ENCODE measurements at places on chromosomes 6 and 20.

- DNase-seq, result no peak
Measured at GRCh38 chr6:162688751-162689345, 38.7 kb downstream of the PRKN start.

- DNase-seq, result no peak
Measured at GRCh38 chr6:95572098-95572497, 5.2 kb upstream of the MANEA start.

GRCh38 chr6:80227545-80228105, 121.2 kb downstream of the BCKDHB start:
- DNase-seq, result no peak

- DNase-seq, result no peak
Measured at GRCh38 chr6:6688283-6688682, 99.8 kb downstream of the LY86 start.

DNA sequence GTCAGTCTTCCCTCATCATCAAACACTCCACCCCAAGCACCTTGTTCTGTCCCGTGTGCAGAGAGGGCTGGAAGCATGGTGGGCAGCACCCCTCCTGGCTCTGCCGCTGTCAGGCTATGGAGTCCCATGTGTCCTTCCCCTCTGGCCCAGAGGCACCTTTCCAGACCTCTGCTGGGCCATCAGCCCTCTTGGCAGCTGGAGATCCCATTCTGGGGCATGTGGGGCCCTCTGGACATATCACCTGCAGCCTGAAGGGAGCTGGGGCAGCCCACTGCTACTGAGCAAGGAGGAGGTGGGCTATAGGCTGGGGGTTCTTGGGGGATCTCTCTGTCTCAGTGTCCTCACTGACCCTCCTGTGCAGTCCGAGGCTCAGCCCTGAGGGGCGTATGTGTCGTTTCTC, 42.2 kb downstream of the SUN5 start:
- DNase-seq, result no peak

DNA sequence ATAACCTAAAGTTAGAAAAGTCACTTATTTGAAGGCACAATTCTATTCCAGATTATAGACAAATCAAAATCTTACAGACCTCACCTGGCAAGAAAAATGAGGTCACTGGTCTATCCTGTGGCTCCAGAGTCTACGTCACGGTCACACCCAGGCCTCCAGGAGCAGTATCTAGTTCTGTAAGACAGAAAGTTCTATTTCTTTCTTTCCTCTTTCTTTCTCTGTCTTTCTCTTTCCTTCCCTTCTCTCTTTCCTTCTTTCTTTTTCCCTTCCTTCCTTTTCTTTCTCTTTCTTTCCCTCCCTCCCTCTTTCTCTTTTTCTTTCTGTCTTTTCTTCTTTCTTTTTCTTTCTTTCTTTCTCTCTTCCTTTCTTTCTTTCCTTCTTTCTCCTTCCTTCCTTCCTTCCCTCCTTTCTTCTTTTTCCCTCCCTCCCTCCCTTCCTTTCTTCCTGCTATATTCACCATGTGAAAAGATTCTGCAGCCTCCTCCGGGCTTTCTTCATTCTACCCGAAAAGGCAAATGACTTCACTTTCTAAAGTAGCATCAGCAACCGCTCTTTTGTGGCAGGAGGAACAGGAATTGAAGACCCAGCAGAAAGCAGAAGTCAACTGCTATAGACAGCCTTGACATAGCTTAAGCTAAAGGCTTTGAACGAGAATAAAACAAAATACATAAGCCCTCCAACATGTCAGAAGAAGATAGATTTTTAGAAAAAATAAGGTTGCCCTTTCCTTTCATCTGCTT, 83.9 kb upstream of the SIRPG start:
- no peak for DNase-seq

DNA sequence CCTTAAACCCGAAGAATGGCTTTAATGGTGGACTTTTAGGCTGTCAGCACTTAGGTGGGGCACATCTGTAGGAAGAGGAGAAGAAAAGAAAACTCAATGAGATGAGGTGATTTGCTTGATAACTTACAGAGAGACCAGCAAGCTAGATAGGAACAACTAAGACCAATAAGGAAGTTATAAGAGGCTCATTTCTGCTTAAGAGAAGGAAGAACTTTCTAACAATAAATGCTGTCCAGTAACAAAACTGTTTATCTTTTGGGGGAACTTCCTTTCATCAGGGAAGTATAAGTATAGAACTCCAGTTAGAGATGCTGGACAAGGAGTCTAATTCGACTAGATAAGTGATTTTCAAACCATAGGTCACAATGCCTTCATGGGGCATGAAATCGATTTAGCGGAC, 107.2 kb upstream of the SIRPA start:
- DNase-seq, result no peak

DNA sequence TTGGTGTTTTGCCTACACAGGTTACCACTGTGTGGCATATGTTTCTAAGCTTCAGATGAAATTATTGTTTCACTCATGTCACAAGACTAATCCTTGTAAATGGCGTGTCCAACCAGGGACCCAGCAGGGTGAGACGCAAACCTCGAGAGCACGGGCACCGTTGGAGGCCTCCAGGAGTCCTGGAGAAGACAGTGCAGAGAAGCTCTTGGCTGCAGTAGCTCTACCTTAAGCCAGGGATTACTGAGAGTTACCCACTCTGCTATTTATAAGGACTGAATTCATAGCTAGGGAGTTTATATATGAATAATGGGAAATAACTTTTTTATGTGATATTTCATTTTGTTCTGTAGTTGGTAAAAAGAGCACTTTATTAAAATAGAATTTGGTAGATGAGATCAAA, 137.4 kb downstream of the SLC24A3 start:
- no peak for DNase-seq

- DNase-seq, result no peak
Measured at GRCh38 chr6:105210932-105211531, 31.2 kb upstream of the POPDC3 start.

DNA sequence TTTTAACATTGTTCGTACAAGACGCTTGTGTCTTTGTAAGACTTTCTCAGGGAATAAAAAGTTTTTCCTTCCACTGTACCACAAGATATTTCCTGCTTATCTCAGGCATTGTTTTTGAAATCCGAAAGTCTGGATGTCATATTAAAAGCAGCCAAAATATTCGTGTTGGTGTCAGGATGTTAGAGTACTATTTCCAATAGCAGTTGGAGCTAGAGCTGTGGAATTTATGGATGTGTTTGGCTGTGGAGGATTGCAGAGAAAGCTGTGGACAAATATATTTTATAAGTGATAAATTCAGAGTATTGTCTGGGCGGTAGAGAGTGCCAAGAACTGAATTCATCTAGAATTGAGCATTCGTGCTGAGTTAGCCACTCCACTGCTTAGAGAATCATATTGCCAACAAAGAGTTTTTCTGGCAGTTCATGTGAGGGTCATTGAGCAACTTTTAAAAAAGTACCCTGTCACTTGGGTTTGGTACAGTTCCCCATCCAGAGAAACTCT, 57.7 kb downstream of the ZDHHC14 start:
- DNase-seq, result no peak
